ENCODE measurements at places on chromosomes 4 and X.

DNA sequence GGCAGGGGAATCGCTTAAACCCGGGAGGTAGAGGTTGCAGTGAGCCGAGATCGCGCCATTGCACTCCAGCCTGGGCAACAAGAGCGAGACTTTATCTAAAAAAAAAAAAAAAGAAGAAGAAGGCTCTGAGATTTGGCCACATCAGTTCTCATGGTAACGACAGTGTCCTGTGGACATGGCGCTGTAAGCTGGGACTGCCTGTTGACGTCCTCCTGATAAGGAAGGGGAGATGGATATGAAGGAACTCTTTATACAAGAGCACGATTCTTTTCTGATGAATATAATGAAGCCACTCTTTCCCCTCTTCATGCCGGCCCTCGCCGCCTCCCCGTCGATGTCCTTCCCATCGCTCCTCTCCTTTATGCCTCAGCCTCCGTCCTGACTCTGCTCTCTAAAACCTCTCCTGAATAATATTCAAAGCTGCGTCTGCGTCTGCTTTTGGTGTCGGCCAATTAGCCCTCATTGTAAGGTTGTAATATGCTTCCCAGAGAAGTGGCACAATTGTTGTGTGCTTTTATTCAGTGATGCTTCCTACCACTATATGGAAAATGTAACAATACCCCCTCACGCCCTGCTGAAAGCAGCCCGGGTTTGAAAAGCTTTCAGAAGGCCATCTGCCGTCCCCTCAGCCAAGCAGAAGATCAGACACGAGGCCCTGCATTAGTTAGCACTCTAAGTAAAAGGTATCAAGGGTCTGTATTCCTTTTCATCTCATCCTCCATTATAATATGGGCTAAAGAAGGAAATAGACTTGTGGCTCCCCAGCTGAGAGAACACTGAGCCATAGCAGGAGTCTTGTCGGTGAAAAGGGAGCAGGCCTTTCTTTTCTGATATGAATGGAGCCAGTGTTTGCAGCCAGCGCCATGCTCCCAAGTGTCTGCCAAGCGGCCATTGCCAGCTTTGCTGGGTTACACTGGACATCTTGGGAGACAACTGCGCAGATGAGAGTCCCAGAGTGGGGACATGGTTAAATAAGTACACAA is 22.1 kb upstream of the SCOC start:
- no peak for DNase-seq

- no peak for DNase-seq
Measured at GRCh38 chr4:112083587-112084347, 61.5 kb upstream of the FAM241A start.

GRCh38 chrX:41335958-41336331 is 2.0 kb downstream of the DDX3X start:
- no peak for DNase-seq

GRCh38 chr4:145796346-145796745 is 116.4 kb downstream of the C4orf51 start:
- DNase-seq = no peak

DNA sequence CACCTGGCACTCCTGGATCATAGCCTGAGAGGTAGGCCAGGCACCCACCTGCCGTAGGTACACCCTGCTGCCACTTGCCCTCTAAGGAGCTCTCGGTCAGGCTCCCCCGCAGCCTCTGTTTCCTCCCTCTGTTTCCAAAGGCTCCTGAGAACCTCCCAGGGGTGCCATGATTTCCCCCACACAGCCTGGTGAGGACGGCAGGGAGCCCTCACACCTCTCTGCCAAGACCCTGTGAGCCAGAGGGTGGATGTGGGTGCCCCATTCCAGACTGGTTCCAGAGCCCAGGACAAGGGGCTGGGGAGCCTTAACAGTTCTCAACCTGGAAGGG is 1.6 kb upstream of the ABLIM2 start:
- DNase-seq = no peak

- no peak for DNase-seq
Measured at GRCh38 chr4:156677131-156677531, 294.5 kb downstream of the PDGFC start.

DNA sequence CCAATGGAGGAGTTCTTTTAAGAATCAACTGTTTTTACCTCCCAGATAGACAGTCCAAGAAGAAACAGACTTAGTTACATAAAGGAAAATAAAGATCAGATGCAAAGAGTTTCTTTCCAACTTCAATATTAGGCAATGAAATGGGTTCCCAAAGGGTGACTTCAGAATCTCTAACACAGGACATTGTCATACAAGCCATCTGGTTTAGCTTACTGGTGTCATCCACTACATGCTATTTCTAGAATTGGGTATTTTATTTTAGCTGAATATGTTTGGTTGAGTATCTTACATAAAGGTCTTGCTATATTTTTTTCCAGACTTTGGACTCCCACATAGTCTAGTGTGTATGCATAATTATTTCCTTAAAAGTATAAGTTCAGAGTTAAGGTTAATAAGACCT is 162.1 kb upstream of the SLC7A11 start:
- DNase-seq = no peak

DNA sequence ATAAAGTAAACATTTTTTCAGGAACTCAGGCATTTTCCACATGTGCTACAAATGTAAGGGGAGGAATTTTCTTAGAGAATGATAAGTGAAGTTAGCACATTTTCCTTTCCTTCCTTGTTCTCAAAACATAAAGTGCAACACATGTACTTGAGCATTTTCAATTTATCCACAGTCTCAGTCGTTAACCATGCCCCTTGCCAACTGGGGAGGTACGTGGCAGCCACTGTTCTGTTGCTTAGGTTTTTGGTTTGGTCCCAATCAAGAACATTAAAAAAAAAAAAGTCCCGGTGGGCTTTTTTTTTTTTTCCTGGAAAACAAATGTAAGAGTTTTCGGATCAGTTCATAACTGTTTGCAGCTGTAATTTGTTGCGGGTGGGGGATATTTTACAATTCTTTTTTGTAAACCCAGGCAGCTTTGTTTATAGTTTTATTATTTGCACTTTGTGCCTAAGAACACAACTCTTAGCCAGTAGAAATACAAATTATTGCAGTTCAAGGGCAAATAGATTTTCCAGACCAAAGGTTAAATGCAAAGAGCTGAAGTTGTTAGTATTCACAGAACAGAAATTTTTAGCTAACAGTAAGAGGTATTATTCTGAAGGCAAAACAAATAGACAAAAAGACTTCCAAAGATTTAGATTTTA is 112.1 kb upstream of the NAP1L5 start:
- no peak for DNase-seq

- DNase-seq = peak; percentile 11
Measured at GRCh38 chr4:16626945-16627344, 271.5 kb downstream of the LDB2 start.

DNA sequence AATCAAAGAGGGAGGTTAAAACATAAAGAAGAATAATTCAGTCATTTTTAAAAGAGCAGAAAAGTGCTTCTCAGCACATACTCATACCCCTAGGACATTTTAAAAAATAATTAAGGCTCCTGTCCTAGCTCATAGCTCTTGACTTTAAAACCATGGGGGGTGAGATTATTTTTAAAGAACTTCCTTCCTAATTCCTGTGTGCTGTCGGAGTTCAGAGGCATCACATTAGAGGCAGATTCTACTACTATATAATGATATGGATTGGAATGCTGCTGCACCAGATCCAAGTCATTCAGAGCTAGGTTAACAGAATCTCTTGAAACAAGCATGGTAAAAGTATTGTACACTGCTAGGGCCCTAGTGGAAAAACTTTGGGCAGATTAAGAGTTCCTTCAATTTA is 456.5 kb upstream of the ADGRL3 start:
- no peak for DNase-seq

DNA sequence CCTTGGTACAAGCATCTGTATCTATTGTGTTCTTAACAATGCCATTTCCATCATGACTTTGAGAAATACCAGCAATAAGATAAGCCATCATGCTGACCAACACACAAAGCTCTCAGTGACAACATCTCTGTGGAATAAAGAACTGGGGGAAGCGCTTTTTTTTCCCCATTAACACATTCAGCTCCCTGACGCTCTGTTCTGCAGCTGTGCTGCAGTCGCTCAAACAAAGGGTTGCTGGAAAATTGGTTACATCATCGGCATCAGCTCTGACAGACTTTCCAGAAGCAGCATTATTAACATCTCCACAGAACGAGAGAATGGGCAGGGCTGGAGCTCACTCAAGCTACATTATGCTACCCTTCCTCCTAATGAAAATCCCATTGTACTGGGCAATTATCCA is 39.9 kb downstream of the DCX start:
- DNase-seq = no peak

DNA sequence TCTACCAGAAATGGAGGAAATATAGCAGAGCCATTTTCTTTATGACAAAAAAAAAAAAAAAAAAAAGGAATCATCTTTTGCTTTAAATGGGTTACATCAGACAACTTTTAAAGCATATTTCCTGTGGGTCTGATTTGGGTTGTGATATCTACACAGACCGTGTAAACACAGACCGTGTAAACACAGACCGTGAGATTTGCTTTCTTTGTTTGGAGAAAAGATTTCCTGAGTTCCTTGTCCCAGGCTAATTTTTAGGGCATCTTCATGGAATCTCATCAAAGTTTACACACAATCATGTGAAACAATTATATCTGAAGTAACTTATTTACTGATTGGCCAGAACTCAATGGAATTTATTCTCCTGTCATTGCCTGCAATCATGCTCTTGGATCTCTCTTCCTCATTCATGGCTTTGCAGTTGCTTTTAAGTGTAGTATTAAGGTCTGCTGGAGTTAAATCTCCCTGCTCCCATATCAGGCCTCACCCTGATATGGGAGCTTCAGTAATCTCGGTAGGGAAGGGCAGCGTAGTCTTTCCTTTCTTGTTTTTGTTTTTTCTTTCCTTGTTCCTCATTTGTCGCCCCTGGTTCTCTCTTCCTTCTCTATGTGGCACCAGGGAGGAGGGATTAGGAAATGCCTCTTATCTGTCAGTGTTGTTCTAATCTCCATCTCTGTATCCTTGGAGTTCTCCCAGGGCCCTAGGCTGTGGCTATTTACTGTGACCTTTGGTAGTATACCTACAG is 248.6 kb upstream of the JADE1 start:
- no peak for DNase-seq

- no peak for DNase-seq
Measured at GRCh38 chr4:35548921-35549320, 695.4 kb downstream of the ARAP2 start.

- DNase-seq = no peak
Measured at GRCh38 chr4:174316546-174316945, 32.8 kb downstream of the CEP44 start.

- DNase-seq = peak; percentile 66
Measured at GRCh38 chrX:119512146-119512800, 44.0 kb downstream of the SLC25A5 start.

DNA sequence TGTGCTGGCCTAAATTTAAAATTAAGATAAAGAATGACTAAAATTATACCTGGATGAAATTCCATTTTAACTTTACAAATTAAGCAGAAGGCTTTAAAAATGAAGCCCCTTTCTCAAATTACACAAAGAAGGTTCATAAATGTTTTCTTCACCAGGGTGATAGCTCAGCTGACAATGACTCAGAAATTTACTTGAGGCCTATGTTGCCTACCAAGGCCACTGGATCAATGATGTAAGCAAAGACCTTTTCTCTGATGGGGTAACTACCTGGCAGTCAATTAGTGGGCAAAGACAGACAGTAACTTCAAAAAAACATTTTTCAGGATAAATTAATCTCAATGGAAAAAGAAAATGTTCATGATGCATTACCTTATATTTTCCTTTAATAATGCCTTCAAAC is 23.9 kb upstream of the GPR34 start:
- DNase-seq = no peak

DNA sequence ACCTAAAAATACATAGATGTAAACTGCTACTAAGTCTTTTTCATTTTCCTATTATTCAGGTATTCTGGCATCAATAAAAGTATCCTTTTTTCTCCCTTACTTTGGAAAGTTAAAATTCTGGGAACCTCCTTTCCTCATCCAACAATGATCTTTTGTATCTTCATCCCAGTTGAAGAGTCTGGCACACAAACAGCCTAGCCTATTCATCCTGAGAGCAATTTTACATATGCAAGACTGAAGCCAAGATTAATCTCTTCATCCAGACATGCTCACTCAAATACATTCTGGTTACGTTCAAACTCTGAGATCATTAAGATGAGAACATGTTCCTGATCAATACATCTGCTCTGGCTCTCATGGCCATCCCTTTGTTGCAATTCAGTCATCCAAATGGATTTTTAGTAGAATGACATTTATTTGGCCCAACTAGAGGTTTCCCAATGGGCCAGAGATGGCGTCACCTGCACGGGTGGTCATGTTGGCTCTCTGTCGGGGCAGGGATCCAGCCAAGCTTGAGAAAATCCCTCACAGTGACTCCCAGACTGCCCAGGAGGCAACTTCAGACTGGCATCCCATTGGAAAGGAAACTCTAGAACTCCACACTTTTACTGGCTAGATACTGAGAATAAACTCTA is 135.3 kb upstream of the VCX2 start:
- DNase-seq = no peak

DNA sequence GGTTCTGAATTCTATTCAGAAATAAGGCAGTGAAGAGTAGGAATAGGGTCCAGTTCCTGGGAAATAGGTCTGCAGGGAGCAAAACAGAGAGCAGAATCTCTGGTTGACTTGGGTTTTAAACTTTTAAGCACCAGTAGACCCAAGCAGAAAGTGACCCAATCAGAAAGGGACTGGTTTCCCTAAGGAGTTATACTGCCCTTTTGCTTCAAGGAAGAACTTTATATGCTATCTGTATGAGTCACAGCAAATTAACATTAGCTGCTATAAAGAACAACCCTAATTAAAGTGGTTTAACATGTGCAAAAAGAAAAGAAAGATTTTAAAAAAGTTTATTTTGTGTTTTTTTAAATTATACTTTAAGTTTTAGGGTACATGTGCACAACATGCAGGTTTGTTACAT is 263.6 kb upstream of the EMCN start:
- DNase-seq = no peak

- DNase-seq = no peak
Measured at GRCh38 chr4:188023682-188024081, 28.1 kb downstream of the ZFP42 start.

- DNase-seq = no peak
Measured at GRCh38 chr4:85905761-85906160, 430.8 kb downstream of the ARHGAP24 start.

DNA sequence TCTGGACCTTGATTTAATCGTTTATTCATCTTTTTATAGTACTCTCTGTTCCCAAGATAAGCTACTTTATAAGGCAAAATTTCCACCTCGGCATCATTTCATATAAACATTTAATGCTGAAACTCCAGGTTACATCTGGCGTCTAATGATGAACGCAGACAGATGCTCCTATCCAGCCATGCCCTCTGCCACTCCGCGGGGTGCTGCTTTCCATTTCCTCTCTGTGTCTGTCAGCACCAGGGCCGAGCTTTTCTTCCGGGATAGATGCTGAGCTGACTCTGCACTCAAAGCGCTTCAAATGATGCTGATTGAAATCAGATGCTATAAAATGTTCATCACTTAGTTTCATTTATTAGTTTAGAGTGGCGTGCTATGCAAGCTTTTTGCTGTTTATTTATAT is 80.5 kb upstream of the HELT start:
- no peak for DNase-seq

GRCh38 chrX:40471965-40472648 is 108.7 kb upstream of the ATP6AP2 start:
- DNase-seq = no peak

Measured in H54 (cell line).